NCI-H146 (cell line): ENCODE measurements at places on chromosomes 2 and 18.
A peak's percentile ranks its signal among the peaks of the same experiment; 100 is the strongest.

DNA sequence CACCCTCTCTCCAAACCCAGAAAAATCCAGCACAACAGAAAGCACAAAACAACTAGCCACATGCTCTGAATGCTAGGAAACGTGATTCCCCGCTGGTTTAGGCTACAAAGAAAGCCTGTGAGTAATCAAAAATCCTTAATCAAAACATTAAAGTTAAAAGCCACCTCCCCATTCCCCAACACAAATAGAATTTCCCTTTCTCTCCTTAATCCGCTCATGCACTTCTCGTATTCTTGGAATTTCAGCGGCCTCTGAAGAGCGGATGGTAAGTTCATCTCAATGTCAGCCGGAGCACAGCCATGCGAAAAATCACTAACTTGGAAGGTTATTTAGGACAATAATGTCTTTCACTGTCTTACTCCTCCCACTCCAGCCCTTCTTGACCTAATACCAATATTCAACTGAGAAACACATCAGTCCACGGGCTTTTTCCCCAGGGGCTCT lies 126.7 kb downstream of the OSBPL1A start:
- DNase-seq, result no peak

GRCh38 chr2:126358122-126358521 lies 297.8 kb upstream of the GYPC start:
- DNase-seq, result no peak

GRCh38 chr2:196286821-196287220 lies 115.4 kb upstream of the STK17B start:
- DNase-seq, result no peak

DNA sequence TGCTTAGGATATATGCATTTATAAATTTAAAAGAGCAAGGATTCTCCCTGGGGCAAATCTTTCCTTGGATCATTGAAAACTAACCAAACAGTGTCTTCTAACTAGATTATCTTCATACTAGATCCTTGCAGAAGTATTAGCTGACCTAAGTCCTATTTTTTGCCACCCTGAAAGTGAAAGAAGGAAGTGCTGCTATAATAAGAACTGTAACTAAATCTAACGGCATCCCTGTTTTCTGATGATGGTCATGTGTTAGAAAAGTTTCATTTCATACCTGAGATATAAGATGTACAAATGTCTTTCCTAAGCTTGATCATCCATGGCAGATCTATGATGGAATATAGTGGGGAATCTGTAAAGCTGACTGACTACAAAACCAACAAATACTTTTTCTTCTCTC lies 102.7 kb downstream of the MAP2 start:
- no peak for DNase-seq

DNA sequence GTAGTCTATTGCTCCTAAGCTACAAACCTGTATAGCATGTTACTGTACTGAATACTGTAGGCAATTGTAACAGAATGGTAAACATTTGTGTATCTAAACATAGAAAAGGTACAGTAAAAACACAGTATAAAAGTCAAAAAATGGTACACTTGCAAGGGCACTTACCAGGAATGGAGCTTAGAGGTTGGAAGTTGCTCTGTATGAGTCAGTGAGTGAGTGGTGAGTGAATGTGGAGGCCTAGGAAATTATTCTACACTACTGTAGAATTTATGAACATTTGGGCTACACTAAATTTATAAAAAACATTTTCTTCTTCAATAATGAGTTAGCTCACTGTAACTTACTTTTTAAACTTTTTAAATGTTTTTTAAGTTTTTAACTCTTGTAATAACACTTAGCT lies 19.0 kb downstream of the NABP1 start:
- DNase-seq, result no peak

DNA sequence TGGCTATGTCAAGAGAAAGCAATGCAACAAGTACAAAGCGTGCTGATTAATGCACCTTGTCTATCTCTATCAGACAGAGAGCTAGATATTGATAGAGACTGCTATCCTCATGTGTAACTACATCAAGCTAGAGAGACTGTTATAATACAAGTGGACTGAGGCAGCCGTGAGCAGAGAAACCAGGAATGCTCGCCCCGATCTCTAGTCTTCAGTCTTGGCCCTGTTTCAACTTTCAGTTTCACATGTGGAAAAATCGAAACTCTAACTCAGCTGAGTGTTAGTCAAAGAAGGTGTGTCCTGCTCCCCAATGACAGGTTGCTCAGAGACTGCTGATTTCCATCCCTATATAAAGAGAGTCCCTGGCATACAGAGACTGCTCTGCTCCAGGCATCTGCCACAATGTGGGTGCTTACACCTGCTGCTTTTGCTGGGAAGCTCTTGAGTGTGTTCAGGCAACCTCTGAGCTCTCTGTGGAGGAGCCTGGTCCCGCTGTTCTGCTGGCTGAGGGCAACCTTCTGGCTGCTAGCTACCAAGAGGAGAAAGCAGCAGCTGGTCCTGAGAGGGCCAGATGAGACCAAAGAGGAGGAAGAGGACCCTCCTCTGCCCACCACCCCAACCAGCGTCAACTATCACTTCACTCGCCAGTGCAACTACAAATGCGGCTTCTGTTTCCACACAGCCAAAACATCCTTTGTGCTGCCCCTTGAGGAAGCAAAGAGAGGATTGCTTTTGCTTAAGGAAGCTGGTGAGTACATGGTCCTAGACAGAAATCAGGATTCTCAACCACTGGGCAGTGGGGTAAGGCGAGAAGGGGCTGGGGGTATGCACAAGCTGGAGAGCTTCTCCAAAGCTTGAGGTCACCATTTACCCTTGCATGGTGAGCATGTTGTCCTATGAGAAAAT lies at the start of gene RSAD2:
RSAD2 (plus strand) TSS at position 376 of the 903 bp plus-strand sequence; CDS start at position 400, 24 bp downstream.
- peak; percentile 57 for DNase-seq

DNA sequence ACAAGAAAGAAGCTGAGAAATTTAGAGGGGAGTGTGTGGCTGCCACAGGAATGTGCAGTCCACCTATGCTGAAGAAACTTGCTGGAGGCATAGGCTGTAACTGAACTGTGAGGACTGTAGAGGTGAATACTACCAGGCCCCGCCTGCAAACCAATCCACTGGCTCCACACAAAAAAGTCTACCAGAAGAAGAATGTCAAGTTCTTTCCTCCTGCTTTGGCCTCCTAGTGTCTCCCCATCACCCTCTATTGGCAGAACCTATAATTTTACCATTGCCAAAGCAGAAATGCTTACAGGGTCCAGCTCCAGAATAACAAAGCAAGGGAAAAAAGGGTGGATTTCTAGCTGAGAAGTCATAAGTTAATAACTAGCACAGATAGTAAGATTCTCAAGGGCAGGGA lies 5.9 kb upstream of the ATP5MC3 start:
- no peak for DNase-seq

GRCh38 chr18:79523206-79523735 lies 127.5 kb downstream of the NFATC1 start:
- DNase-seq, result no peak

DNA sequence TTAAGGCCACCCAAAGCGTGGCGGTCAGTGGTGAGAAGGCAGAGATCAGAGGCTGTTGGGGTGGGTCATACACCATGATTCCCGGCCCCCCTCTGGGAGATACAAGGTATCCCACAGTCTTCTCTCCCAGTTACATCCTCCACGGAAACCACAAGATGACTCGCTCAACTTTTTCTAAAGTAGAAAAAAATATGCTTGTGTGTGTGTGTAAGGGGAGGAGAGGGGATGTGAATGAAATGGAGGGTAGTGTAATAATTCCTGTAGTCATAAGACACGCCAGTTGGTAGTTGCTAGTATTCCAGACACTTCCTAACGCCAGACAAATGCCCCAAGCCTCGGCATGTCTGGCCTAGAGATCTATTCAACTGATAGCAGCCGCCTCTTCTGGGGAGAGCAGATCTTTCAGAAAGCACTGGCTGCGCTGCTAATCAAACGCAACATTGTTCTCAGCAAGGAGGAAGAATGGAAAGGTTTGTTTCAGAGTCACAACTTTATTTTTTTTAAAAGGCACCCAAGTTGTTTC lies 143.5 kb downstream of the TGIF1 start:
- DNase-seq, result peak; percentile 83

DNA sequence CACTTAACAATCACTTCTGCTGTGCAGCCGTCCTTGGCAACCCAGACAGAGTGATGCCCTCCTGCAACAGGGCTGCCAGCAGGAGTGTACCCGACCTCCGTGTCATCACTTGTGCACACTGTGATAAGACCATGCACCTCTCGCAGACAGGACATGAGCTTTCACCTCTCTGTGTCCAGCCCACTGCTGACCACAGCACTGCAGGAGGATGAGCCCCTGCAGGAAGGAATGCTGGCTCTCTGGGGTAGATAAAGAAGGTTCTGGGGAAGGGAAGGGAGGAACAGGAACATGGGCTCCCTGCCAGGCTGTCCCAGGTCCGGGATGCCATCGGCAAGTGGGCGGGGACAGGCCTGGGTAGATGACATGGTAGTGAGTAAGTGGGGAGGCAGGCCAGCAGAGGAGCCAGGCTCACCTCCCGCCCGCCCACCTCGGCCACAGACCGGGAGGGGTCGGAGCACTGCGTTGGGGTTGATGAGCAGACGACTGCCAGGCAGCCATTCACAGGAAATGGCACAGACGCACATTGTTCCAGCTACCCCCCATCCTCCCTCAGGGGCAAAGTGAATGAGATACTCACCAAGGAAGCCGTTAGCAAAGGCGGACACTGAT lies 18.6 kb upstream of the COL6A3 start:
- no peak for DNase-seq

- no peak for DNase-seq
These were observed 412.9 kb downstream of the TMEM182 start for GRCh38 chr2:103174711-103175110.

DNA sequence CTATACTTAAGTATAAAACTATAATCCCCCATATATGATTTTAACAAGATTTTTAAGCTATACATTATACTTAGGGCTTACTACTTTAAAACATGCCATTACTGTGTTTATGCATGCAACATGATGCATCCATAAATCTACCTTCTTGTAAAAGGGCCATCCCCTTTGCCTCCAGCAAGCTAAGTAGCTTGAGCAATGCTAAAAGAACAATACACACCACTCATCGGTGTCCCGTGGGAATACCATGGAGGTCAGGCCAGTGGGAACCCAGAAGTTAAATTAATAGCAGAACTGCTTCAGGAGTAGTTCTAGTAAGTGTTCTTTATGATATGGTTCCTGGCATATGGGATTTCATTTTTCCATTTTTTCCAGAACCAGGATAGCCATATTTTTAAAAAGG lies 37.8 kb downstream of the SH3RF3 start:
- no peak for DNase-seq

GRCh38 chr2:30351116-30351515 lies 95.9 kb upstream of the LCLAT1 start:
- no peak for DNase-seq

GRCh38 chr2:53793261-53793660 lies 6.4 kb downstream of the ERLEC1 start:
- DNase-seq, result no peak

DNA sequence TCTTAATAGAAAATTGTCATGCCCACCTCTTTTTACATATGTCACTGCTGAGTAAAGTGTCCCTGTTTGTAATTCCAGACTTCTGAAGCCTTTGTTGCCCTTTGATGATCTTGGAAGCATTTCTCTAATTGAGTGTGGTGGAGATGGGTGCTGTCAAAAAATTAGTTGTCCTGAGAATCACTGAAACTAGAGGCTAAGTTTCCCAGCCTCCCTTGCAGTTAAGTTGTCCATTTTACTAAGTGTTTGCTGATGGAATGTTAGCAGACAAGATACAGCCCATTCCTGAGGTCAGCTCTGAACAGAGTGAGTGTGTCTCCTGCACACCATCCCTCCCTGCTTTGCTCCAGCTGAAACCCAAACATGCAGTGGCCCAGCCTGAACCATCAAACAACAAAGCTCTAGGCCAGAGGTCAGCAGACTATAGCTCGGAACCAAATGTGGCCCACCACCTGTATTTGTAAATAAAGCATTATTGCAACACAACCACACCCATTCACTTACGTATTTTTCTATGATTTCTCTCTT lies 28.1 kb upstream of the TMEM177 start:
- DNase-seq, result no peak
